ENCODE measurements at places on chromosomes 6 and 20.

DNA sequence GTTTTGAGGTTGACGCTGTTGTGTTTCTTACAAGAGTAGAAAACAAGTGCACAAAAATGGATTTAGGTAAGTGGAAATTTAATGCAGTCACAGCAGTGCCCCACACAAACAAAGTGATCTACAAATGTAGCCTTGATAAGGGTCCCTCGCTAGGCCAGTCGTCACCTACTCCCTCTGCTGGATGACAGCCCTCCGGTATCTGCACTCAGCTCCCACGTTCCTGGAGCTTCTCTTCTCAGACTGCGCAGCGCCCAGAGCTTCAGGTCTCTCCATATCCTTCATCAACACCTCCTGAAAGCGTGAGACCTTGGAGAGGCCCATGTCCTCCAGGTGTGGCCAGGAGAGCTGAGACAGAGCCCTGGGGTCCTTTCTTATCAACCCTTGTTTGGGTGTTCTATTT, 58.3 kb upstream of the MAP3K4 start:
- no peak for DNase-seq

DNA sequence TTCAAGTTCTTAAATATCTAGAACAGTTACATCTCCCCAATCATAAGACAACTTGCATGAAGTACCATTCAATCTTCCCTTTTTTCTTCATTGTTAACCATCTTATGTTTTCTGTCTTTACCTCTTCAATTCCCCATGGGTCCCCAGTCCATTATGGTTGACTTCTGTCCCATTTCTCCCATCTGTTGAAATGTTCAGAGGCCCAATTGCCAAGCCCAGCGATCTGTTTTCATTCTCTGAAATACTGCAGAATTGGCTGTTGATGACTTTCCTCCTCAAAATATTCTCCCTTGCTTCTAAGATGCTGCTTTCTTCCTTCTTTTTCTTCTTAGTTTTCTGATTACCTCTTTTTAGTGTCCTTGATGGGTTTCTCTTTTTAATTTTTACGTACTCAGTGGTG, 26.0 kb downstream of the DSTN start:
- DNase-seq: no peak

DNA sequence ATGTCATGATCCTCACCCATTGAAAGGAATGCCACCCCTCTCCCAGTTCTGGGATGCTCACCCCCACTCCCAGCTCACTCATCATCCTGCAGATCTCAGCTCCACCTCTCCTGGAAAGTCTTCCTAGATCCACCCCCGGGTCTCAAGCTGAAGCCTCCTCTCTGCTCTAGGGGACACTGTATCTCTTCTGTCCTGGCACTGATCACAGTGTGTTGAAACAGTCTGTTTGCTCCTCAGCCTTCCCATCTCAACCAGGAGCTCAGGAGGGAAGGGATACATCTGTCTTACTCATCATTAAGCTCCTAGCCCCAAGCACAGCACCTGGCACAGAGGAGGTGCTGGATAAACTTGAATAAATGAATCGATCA, 80.1 kb downstream of the MRPL14 start:
- no peak for DNase-seq

DNA sequence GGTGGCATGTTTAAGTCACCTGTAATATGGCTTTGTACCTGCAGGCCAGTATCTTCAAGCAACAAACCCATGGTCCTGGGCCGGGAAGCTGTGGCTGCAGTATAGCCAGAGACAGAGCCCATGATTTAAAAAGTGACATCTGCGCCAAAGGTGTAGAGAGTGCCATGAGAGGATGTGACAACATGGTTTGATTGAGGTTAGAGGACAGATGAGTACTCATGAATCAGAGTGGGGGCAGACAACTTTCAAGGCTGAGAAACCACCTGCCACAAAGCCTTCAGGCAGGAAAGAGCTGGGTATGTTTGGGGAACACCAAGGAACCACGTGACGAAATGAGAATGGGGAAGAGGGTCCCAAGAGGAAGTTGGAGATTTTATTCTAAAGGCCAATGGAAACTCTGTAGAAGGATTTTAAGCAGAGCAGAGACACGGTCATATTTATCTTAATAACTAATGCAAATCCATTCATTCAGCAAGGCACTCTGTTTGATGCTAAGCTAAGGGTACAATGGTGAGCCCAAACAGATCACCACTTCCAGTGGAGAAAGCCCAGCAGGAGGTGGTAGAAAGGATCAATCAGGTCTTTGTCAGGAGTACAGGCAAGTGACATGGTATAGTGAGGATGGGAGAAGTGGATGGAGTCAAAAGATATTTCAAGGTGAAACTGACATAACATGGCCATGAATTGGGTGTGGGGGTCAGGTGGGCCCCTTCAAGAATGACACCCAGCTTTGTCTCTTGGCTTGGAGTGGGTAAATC, 3.4 kb upstream of the MICAL1 start:
- no peak for DNase-seq

DNA sequence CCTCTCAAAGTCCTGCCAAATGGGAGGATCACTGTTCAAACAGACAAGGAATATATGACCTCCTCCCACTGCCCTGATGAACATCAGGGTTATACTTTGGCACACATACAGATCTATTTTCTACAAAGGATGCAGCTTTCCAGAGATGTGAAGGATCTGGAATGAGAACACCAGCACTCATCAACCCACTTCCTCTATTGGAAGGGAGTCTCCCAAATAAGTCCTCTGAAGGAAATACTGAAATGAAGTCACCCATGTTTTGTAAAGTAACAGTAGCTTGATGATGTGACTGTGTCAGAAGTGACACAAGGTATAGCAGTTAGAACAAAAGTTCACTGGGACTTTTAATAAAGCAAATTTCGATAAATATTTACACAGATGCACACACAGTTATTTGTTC, 104.9 kb downstream of the OGFRL1 start:
- no peak for DNase-seq

DNA sequence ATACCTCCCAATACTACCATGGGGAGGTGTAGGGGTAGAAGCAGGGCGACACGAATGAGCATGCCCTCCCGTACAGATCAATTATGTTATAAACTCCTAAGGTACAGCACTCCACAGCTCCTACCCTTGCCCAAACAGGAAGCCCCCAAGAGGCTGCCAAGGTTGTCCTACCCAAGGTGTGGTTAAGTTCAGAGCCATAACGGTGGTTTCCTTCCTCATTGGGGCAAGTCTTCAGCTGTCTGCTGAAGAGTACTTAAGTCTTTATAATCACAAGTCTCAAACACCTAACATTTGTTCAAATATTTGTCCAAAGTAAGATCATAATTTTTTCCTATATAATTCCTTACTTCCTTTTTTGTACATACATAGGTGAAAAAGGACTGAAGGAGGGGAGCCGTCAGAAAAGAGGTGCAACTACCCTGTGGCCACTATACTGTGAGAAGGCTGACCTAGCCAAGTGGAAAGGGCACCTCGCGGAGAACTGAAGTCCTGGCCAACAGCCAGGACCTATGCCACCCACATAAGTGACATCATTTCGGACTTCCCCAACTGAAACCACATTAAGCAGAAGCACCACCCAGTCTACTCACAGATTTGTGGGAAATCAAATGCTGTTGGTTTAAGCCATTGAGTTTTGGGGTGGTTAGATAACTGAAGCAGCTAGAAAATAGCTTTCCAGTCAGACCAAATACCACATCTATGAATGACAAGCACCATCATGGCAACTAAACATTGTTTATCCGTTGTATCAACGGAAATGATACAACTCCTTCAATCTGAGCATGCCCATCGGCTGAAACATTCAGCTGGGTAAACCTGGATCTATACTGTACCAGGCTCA, 2.9 kb upstream of the RAB22A start:
- DNase-seq: peak; percentile 53

DNA sequence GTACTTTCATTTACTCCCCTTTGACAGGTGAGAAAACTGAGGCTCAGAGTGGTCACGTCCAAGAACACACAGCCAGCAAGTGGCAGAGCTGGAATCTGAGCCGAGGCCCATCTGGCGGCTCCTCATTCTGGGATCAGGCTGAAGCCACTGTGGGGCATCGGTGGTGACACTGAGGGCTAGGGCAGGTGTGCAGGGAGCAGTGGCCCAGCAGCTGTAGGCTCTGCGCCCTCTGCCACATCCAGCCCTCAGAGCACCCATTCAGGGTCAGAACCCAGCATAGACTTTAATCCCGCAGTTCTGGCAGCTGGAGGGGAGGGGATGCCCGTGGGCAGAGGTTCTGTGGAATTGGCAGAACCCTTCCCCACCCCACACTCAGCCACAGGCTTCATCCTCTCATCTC, 210.3 kb downstream of the PREX1 start:
- no peak for DNase-seq

DNA sequence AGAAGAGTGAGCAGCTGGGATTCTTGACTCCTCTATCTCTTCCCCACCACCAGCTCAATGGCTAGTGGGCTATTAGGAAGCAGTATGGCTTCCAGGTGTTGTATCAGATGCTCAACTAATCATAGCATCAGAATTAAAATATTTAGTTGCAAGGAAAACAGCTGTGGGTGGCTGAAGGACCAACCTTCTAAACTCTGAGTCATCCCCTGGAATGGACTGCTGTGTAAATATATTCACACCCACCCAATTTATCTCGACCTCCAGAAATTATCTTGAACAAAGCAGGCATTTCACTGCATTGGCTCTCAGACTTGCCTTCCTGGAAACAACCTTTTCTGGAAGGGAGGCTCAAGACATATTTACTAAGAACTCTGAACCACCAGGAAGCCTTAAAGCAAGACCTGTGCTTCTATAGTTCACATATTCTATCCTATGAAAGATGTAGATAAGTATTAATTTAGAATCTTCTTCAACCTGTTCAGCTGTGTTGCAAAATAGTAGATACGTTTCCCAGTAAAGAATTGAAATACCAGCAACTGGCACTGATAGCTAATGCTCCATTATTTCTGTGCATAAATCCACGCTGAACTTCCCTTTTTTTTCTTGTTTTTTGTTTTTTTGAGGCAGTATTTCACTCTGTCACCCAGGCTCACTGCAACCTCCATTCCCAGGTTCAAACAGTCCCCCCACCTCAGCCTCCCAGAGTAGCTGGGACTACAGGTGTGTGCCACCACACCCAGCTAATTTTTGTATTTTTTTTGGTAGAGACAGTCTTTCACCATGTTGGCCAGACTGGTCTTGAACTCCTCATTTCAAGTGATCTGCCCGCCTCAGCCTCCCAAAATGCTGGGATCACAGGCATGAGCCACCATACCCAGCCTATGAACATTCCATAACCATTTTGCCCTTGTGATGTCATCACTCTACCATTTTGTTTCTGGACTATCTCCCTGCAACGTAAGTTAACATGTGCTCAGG, 56.9 kb upstream of the CD2AP start:
- no peak for DNase-seq

DNA sequence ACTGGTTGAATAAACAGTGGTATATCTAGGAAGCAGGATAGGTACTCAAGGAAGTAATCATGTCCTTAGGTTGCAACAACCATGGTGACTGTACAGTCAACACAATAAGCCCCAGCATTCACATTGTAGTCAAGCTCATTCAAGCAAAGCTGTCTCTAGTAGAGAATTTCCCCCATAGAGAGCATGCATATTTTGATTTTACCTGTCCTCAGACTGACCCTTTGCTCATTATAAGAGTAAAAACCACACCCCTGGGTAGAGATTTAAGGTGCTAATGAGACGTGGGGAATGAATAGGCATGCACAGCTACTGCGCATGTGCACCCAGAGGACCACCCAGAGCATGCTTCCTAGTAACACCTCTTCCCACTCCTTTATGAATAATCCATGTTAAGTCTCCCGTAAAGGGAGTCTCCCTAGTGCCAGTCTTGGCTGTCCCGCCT, 6.1 kb upstream of the RNF8 start:
- no peak for DNase-seq

GRCh38 chr20:62792182-62792939, 3.9 kb upstream of the MRGBP start:
- DNase-seq: no peak

DNA sequence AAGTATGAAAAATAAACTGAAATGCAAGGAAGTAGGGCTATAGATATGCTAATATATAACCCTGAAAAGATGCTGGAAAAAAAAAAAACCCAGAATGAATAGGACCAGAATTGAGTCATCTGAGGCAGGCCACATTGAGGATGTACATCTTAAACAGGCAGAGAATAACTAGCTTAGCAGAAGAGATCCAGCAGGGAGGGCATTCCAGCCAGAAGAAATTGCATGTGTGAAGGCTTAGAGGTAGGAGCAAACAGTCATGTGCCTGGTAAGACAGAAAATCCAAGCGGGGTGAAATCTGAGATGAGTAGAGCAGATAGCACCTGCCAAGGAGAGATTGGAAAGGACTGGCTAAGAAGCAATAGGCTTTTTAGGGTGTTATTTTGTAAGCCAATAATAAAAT, 2.6 kb downstream of the COL19A1 start:
- DNase-seq: no peak

GRCh38 chr6:7992002-7992815, 72.0 kb downstream of the BLOC1S5 start:
- no peak for DNase-seq

GRCh38 chr6:149089510-149089909, 228.0 kb upstream of the TAB2 start:
- DNase-seq: no peak

DNA sequence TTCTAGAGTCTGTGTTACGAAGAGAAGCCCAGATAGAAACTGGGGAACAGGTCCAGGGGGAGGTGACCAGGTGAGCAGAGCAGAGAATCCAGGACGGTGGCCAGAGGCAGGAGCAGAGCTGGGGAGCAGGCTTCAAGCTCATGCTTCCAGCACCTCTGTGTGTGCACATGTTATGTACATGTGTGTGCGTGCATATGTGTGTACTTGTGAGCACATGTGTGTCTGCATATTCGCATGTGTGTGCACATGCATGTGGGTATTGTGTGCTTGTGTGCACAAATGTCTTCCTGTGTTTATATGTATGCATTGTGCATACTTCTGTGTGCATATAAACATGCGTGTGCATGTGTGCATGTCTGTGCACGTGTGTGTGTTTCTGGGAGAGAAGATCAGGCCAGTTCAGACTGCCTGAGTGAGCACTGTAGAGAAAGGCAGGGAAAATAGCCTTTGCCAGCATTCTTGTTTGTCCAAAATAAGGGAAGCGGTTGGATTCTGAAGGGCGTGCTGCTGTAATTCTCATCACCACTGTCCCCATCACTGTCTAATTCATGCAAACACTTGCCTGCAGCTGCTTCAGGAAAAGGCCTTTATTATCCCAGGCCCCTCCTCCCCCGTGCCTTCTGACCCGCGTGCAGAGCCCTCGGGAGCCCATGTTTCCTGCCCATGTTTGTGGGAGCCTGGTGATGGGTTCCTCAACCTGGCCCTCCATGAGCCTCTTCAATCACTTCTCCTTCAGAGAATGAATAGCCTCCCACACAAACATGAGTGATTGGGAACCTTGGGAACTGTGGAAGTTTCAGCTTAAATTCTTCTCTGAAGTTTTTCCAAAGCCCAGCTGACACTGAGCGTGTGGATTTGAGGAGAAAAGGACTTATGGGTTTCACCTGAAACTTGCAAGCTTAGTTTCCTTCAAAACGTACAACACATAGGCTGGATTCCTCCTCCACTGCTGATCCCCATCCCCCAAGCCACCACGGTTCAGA, 161.7 kb upstream of the AFDN start:
- DNase-seq: no peak
